ENCODE measurements at places on chromosomes 11 and 22.

DNA sequence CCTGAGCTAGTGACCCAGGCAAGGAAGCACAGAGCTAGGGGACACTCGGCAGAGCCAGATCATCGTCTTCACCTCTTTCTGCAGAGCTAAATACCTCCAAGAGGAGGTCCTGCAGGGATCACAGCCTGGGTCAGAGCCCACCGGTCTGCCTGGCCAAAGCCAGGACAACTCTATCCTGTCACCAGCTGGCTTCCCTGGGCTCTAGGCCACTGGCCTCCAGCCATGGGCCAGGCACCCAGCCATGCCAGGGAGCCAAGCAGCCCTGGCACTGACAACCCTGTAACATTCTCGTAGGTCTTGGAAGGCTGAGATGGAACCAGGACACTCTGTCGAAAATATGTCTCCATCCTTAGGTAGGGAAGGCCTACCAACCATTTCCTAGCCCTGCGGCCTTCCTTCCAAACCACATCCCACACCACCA, 270.1 kb downstream of the BUD13 start:
- DNase-seq, result no peak

DNA sequence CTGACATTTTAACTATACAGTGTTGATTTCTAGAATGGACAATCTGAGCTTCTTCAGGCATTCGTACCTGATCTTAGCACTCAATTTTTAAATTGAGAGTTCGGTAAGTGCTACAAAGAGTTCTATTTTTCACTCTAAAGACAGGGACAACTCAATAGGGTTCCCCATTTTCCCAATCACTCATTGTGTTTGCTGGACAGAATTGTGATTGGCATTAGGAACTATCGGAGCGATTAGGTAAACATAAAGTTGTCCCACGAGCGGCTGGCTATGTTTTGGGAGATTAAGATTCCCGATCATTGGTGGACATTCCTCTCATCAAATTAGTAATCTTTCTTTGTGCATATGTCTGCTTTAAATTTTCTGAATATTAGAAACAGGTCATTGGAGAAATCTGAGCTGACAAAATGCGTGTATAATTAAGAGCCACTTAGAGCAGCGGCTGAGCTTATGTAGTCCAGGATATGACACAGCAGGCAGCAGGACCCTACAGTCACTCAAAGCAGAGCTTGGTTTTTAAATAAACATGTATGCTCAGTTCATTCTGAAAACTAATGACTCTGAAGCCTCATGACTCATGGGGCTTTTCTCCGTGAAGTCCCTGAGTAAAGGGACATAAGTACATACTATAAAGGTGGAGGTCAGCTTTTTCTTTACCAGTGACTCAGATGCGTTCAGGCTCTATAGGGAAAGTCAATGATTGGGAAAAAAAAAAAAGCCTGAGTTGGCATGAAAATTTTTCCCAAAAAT, 109.4 kb downstream of the GRIA4 start:
- DNase-seq, result no peak

DNA sequence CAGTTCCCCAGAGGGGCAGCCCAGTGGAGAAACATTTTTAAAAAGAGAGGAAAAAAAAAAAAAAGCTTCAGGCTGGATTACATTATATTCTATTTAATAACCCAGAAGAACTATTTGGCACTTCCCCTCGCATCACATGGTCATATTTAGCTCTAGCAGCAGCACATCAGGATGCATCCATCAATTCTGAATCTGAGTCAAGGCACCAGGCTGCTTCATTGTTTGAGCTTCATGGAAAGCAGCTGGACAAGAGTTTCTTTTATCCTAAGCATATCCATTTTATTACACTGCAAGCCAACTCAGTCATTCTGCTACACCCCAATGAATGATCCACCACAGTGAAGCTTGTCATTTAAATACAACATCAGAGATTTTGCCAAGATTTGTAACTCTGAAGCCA, 10.0 kb downstream of the SPTY2D1 start:
- DNase-seq, result no peak

- no peak for DNase-seq
These were observed 817 bp upstream of the IFITM5 start for GRCh38 chr11:299951-300735.

DNA sequence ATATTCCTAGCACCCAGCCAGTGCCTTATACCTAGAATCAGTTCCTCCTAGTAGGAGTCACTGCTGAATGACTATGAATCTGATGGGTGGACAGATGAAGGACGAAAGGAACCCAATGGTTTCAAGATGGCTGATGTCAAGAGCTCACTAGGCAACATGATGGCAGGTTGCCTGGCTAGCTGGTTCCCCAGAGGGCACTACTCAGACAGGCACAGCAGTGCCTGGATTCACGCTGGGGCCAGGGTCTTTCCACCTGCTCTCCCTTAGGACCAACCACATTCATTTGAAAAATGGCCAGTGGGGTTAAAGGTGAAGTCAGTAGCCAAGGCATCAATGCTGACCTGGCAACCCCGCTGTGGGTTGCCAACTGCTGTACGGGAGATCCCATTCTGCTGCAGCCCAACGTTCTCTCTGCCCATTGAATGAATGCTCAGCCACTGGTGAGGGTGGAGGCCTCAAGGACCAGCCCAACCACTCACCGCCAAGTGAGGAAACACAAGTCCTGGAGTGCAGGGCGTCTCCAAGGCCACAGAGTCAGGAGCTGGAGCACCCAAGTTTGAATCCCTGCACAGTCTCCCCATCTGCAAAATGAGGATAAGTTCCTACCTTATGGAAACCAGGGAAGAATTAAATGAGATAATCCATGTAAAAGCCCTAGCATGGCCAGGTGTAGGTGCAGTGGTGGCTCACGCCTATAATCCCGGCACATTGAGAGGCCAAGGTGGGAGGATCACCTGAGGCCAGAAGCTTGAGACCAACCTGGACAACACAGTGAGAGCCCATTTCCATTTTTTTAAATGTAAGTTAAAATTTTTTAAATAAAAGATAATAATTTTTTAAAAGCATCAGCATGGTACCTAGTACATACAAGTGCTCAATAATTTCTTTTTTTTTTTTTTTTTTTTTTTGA, 12.4 kb downstream of the MYH9 start:
- no peak for DNase-seq

All from CD4-positive, alpha-beta T cell treated with Interleukin-6 at 100 ng/mL for 8 hours (primary cell).